ENCODE measurements at places on chromosomes 16 and 17.

- DNase-seq = no peak
Observed at GRCh38 chr16:48232493-48233040, 11.5 kb upstream of the LONP2 start.

GRCh38 chr17:19341641-19342610 is 20.6 kb downstream of the B9D1 start:
- DNase-seq = no peak

DNA sequence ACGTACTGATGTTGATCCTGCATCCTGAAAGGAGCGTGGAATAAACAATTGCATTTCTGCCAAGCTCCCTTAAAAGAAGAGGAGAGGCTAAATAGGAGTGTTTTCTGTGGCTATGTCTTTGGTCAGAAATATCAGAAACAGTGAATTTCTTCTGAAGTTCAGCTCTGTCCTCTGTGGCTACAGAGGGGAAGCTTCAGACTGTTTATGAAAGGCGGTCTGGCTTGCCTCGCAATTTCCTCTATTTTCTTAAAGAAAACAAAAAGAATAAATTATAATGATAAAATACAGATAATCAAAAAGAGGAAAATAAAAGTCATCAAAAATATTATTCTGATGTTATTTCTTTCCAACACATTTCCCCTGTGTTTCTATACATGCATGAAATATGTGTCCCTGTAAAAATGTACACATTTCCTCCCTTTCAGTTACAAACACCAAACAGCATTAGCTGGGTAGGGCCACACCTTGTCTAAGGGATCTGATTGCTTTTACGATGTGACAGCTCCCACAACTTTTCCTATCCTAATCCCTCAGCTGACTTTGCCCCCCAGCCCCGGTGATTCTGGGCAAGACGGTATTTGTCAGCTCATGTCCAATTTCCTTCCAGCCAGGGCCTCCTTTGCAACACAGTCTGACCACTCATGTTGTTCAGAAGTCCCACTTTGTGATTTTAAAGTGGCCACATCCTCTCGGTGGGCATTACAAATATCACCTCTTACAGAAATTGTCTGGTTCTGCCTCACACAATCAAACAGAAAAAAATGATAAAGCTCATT is 439.0 kb downstream of the HS3ST3B1 start:
- no peak for DNase-seq

- DNase-seq = peak; percentile 72
Observed at GRCh38 chr17:72516772-72517399, 396.1 kb downstream of the SOX9 start.

DNA sequence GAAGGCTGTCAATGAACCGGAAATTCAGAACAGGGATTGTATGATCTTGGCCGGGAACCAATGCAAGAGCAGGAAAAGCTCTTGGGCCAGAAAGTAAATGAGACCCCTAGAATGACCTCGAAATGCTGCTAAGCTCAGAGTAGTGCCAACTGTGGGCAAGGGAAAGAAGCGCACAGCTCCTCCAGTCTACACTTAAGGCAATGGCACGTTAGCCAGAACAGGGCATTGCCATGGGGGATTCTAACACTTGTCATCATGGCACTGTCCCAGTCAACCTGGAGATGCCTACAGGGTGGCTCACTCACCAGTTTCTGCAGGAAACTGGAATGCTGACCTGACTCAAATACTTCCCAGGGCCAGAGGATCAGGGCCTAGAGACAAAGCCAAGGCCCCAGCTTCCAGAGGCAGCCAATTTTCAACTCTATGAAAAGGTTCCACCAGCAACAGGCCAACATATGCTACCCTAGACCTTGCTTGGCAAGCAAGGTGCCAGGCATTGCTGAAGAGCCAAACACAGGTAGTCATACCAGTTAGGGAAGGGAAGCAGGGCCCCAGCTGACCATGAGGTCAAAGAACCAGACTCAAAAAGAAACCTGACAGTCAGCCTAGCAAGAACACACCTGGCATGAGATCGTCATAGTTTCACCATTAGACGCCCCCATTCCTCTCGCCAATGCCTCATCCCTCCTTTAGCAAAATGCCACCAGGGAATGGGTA is 34.9 kb downstream of the ARHGAP17 start:
- DNase-seq = no peak

DNA sequence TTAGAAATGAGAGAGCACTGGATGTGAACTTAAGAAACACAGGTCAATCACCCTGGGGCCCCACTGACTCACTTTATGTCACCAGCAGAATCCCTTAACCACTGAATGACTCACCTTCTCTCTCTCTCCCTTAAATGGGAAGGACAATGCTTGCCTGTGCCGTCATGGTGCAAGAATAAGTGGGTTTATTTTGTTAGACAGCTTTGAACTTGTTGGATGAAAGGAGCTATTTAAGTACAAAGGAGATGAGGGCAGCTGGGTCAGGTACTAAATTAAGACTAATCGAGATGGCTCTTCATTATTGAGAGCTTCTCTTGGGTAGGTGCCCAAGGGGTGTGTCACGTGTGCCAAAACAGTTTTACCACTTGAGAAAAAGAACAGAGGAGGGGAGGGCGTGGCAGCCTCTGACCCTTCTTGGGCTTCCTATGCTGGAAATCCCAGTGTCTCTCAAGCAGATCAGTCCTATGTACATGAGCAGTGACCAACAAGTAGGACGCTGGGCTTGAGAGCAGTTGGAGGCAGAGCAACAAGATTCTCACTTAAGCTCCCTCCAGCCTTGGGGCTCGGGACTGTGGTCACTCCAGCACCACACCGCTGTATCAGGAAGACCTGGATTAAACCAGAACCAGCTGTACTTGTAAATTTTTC is 6.7 kb upstream of the KRT31 start:
- peak; percentile 95 for DNase-seq

DNA sequence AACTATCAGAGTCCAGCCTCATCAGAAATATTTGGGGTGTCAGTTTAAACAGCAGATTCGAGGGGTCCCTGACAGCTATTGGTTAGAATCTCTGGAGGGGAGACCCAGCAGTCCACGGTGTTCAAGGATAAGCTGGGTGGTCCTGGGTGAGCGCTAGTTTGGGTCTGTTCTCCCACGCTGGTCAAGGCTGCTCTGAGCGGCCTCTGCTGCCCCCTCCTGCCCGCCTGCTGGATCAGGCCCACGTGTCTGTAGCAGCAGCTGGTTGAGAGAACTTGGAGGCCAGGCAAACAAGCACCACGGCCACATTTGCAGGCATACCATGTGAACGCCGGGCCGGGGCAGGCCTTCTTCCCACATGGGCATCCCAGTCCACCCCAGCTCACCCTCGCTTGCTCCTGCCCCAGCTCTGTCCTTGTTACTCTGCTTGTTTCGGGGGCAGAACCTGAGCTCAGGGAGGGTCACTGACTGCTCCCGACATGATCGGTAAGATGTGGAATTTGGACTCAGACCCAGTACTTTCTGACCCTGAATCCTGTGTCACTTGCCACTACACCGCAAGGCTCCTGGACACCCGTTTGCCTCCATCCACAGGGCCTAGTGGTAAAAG is 7.4 kb downstream of the FOXF1 start:
- peak; percentile 47 for DNase-seq

DNA sequence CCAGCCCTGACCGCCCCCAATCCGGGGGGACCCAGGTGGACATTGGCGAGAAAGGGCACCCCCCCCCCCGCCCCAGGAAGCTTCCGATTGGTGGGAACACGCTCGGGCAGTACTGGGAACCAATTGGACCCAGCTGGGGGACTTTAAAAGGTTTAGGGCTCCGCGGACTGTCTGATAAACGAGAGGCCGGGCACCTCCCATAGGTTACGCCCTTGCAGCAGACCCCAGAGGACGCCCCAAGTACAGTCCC is 245 bp downstream of the TMEM256 start:
- peak; percentile 79 for DNase-seq

DNA sequence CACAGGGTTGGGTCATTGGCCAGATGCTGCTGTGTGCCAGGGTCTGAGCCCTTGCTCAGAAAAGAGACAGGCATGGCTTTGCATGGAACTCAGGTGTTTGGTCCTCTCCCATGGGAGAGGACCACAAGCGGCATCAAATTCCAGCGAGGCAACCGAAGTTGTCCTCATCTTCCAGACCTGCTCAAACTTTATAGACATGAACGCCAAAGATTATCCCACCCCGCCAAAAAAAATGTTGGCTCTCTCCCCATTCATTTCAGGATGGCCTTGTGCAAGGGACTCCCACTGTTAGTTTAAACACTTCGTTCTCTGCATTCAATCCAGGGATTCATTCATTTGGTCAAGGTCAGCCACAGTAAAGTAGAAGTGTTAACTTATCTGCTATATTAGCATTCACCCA is 360.8 kb upstream of the ZFHX3 start:
- DNase-seq = no peak

- no peak for DNase-seq
Observed at GRCh38 chr16:9844361-9844760, 337.9 kb downstream of the GRIN2A start.

- no peak for DNase-seq
Observed at GRCh38 chr17:49195751-49196150, 14.6 kb downstream of the GNGT2 start.

DNA sequence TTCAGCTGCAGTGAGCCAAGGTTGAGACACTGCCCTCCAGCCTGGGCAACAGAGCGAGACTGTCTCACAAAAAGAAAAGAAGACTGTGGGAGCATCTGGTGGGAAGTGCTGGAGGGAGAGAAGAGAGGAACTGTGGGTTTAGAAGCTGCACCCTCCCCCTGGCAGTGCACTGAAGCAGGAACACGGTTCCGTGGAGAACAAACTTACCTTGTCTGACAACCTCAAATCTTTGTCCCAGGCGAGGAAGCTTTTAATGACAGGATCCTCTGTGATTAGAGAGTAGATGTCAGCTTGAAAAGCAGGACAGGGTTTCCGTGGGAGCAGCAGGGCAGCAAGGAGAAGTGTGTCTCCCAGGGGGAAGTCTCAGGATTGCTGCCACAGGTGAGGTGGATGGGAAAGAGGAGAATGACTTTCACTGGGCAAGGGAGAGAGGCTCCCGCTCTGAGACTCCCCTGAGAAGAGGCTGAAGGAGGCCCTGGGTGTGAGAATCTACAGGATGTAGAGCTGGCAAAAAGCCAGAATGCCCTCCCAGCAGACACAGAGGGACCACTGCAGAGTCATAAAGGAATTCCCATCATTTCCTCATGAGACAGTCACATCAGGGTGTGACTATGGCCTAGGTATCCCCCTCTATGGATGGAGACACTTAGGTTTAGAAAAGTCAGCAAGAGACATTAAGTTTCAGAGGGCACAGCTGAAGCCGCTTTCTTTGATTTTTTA is 22.9 kb downstream of the PRR11 start:
- no peak for DNase-seq

- DNase-seq = peak; percentile 61
Observed at GRCh38 chr16:12267491-12267890, 291.0 kb downstream of the SNX29 start.

DNA sequence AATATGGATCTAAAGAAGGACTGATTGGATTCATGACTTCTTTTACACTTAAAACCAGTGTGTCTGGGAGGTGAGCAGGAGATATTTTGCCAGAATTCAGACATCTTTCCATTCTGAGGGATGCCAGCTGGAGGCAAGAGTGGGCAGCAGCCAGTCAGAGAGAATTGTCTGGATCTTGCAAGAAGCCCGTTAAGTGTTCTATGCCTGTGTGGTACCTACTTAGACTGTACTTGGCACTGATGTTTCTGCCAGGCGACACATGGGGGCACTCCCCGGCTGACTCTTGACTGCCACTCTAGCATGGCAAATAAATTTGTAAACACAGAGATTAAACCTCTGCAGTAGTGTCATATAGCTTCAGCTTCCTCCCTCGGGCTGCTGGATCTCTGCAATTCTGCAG is 247.7 kb downstream of the UTP18 start:
- no peak for DNase-seq

DNA sequence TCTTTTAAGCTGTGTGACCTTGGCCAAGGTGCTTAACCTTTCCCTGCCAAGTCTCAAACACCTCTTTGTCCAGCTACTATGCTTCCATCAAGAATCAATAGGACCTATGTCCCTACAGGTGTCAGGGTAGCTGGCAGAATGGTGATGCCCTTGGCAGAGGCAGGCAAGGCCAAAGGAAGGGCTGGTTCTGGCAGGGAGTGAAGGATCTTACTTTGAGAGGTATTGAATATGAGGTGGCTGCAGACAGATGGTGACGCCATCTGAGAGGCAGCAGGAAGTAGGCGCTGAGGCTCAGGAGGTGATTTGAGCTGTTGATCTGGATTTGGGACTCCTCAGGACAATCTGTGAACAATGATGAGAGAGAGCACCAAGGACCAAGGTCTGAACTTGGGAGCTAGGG is 12.5 kb downstream of the ABCC3 start:
- no peak for DNase-seq

DNA sequence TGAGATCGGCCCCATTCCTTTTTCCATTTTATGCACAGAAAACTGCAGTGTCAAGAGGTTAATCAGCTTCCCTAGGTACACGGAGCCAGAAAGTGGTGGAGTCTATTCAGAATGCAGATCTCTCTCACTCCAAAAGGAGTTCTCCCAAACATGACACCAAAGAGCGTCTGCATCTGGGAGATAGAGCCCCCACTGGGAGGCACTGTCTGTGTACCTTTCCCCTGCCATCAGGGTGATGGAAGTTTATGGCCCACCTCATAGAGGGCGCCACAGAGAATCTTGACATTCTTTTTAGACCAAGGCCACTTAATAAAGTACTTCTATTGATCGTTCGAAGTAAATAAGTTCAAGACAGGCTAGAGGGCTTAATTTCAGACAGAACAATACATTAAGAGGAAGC is 493.7 kb upstream of the ERCC4 start:
- peak; percentile 60 for DNase-seq

GRCh38 chr17:10117581-10118001 is 80.8 kb downstream of the GAS7 start:
- peak; percentile 9 for DNase-seq

GRCh38 chr16:59356144-59356543 is 622.0 kb upstream of the GOT2 start:
- DNase-seq = no peak

GRCh38 chr16:70493802-70494201 is 29.6 kb downstream of the COG4 start:
- no peak for DNase-seq

GRCh38 chr16:91484-91883 is 13.5 kb downstream of the MPG start:
- DNase-seq = no peak

DNA sequence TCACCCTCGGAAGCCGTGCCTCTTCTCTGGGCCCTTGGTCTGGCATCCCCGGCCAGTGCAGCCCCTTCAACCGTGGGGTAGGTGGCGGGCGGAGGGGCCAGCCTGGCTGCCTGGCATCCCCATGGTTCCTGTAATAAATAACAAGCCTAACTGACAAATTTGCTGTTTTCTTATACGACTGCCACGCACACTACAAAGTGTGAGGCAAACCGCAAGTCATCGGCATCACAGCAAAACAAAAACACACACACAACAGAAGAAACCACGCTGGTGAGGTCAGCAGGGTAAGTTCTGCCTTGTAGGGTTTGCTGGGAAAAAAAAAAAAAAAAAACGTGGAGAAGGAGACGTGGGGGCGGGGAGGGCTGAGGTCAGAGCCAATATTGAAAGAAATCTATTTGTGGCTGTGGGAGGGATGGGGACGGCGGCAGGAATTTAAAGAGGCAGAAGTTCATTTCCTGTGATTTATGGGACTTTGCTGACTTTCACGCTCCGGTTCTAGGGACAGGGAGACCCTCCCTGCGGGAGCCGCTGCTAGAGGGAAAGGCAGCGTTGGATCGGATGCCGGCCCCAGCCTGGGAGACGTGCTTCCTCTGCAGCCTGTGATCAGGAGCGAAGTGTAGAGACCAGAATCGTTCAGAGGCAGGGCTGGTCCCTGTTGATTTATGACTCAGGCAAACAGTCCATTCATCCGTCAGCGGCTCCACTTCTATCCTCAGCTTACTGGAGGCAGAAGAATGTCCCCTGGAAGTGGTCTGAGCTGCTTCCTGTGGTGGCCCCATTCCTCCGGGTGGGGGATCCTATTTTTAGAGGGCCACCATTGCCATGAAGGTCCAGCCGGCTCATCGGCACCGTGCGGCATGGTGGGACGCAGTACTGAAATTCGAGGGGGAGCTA is 162.8 kb downstream of the FOXL1 start:
- DNase-seq = peak; percentile 29
